ENCODE measurements at places on chromosomes 13 and 19. TPM values are rescaled to one million over a fixed set of nuclear protein-coding genes. Genes with fewer than 3 reads are reported as not detected.

SMIM44 gene
- total RNA-seq, result not detected

CEACAM19 gene
- 0.96 TPM for total RNA-seq

SAFB gene
- 111 TPM for total RNA-seq

HSD11B1L gene
- 10.4 TPM for total RNA-seq

CGB8 gene
- total RNA-seq, result not detected

SUPT5H gene
- total RNA-seq, result 115 TPM

CD70 gene
- not detected for total RNA-seq

PLK5 gene
- not detected for total RNA-seq

SRRM5 gene
- total RNA-seq, result 0.33 TPM

NTF4 gene
- 3.9 TPM for total RNA-seq

KANK2 gene
- total RNA-seq, result 142 TPM

NCR1 gene
- total RNA-seq, result 0.33 TPM

SHC2 gene
- total RNA-seq, result 40.6 TPM

ZNF583 gene
- 4.0 TPM for total RNA-seq

KLK14 gene
- total RNA-seq, result not detected

PALM3 gene
- total RNA-seq, result 3.9 TPM

COX7A1 gene
- 69.3 TPM for total RNA-seq

KL gene
- total RNA-seq, result 4.3 TPM

SHISA7 gene
- total RNA-seq, result not detected

HIF3A gene
- 111 TPM for total RNA-seq

SIGLEC9 gene
- 3.4 TPM for total RNA-seq

PLIN4 gene
- total RNA-seq, result 629 TPM

CYP4F8 gene
- 5.0 TPM for total RNA-seq

TNNT1 gene
- 3.7 TPM for total RNA-seq

PABPC3 gene
- total RNA-seq, result 0.32 TPM

AZU1 gene
- total RNA-seq, result not detected

MVB12A gene
- total RNA-seq, result 76.4 TPM

CC2D1A gene
- total RNA-seq, result 43.6 TPM

PCDH17 gene
- total RNA-seq, result 5.9 TPM

RNF17 gene
- not detected for total RNA-seq

ZNF541 gene
- not detected for total RNA-seq

TEX26 gene
- not detected for total RNA-seq

DPF1 gene
- total RNA-seq, result not detected

C13orf46 gene
- total RNA-seq, result 0.66 TPM

KANK3 gene
- 26.2 TPM for total RNA-seq

CTXN1 gene
- total RNA-seq, result 0.32 TPM

TEX29 gene
- not detected for total RNA-seq

VSTM1 gene
- total RNA-seq, result not detected

SLC8A2 gene
- not detected for total RNA-seq

GADD45B gene
- 301 TPM for total RNA-seq

GNG7 gene
- 1.6 TPM for total RNA-seq

CGB3 gene
- total RNA-seq, result not detected

CAPN12 gene
- total RNA-seq, result 0.16 TPM

PNMA8C gene
- total RNA-seq, result not detected

LRRC63 gene
- total RNA-seq, result 0.15 TPM

HIPK4 gene
- not detected for total RNA-seq

SGCG gene
- not detected for total RNA-seq

LAIR1 gene
- 23.1 TPM for total RNA-seq

TPTE2 gene
- total RNA-seq, result 0.29 TPM

TMEM221 gene
- 0.64 TPM for total RNA-seq

SERP2 gene
- 6.9 TPM for total RNA-seq

CGB2 gene
- not detected for total RNA-seq

WDFY2 gene
- total RNA-seq, result 21.4 TPM

MBD3L5 gene
- total RNA-seq, result not detected

LGALS7B gene
- total RNA-seq, result 5.9 TPM

FFAR1 gene
- total RNA-seq, result not detected
